NB4 (cell line): ENCODE measurements at places on chromosomes 12 and 14.
A peak's percentile ranks its signal among the peaks of the same experiment; 100 is the strongest.

GRCh38 chr14:61041704-61042103 is 60.7 kb downstream of the SLC38A6 start:
- DNase-seq = no peak

GRCh38 chr12:22348208-22348607 is 13.7 kb upstream of the ST8SIA1 start:
- no peak for DNase-seq

DNA sequence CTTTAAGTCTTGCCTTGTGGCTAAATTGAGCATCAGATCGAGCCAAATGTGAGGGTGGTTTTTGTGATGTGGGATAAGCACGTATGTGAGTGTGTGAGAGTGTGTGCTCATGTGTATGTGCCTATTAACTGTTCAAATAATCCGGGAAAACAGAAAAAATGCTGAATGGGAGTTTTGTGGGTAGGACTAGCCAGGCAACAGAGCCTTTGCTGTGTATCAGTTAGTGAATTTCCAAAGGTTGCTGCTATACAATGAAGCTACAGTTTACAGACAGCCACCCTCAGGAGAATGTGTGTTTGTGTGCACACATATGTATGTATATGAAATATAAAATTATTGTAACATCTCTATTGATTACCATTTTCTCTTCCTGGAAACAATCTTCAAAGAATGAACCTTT is 154.0 kb downstream of the SOX5 start:
- no peak for DNase-seq

DNA sequence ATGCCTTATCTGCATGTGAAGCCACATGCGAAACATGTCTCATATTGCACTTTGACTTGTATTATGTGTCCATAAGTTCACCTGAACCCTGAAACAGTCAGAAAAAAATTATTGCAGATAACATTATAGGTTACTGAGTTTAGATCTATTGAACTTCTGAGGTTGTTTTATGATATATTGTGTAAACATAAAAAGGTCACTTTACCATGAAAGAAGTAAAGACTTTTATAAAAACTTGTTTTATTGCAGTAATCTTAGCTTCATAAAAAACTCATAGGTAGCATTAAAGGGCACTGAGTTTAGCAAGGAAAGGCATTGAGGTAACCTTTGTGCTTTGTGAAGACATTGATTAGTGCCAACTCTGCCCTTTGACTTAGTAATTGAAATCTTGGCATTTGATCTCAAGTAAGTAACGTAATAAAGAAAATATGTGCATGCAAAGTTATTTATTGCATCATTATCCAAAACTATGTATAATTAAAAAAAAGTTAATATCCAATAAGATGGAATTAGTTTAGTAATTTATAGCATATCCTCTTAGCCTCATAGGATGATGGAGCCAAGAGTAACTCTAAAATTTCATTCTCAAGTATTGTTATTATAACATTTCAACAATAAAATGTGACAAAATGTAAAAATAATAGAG is 313.3 kb upstream of the ATP2B1 start:
- DNase-seq = no peak

DNA sequence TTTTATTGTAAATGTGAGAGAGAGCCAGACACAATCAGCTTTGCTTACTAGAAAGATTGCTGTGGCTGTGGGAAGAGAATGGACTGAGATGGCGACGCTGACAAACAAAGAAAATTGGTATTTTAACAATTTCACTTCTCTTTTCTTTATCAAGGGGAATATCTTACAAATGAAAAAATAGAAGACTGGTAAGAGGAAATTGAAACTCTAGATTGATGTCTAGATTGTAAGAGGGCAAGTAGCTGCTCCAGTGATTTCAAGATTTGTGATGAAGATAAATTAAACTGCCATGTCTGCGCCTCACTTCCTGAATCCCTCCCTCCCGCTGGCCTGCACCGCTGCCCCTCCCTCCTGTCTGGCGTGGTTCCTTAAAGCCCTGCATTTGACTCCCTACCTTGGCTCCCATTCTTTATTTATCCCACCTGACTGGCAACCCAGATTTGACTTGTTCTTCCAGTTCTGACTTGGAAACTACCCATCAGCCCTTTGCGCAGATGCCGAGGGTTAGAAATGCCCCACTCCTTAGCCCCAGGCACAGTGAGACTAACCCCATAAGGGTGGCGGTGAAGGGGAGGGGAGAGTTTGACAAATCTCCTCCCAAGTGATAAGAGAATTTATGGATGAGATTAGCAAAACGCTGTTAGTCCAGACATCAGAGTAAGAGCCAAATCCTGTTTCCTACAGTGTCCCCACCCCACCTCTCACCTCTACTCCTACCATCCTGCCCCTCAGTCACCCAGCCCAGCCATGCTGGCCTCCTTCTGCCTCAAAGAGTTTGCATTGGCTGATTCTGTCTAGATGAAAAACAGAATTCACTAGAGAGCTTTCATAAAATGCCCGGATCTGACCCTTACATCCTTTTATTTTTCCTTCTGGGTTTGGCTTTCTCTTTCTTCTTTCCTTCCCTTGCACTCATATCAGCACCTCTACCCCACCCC is 125.3 kb upstream of the ATF7IP start:
- DNase-seq = peak; percentile 35

GRCh38 chr12:6850796-6851152 is 312 bp downstream of the CDCA3 start:
- no peak for DNase-seq

DNA sequence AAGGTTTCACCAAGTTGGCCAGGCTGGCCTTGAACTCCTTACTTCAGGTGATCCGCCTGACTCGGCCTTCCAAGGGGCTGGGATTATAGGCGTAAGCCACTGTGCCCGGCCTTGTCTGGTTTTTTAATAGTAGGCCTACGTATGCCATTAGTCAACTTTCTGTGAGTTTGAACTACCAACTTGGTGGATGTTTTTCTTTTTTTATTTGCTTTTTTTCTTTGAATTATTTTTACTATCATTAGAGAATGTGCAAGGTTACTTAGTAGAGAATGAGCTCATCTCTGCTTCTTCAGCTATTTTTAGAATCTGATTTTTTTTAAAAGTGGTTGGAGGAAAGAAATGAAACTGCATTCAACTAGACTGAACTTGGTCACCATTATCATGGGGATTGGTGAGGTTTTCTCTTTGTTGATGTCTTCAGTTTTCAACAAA is 51.4 kb downstream of the HMGA2 start:
- DNase-seq = no peak
